ENCODE measurements at places on chromosomes 5 and 9. TPM values are rescaled to one million over a fixed set of nuclear protein-coding genes. Genes with fewer than 3 reads are reported as not detected.

DNA sequence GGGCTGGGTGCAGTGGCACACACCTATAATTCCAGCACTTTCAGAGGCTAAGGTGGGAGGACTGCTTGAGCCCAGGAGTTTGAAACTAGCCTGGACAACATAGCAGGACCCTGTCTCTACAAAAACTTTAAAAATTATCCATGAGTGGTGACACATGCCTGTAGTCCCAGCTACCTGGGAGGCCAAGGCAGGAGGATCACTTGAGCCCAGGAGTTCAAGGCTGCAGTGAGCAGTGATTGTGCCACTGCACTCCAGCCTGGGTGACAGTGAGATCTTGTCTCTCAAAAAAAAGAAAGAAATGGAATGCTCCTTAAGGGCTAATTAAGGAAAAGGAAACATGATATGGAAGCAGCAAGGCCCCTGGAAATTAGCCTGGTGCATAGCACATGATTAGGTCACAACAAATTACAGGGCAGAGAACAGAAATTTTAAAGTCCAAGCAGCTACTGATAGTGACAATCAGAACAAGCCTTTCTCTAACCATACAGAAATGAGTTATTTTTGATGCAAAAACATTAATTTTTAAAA is 19.5 kb downstream of the ANKH start:
- DNase-seq: no peak

DNA sequence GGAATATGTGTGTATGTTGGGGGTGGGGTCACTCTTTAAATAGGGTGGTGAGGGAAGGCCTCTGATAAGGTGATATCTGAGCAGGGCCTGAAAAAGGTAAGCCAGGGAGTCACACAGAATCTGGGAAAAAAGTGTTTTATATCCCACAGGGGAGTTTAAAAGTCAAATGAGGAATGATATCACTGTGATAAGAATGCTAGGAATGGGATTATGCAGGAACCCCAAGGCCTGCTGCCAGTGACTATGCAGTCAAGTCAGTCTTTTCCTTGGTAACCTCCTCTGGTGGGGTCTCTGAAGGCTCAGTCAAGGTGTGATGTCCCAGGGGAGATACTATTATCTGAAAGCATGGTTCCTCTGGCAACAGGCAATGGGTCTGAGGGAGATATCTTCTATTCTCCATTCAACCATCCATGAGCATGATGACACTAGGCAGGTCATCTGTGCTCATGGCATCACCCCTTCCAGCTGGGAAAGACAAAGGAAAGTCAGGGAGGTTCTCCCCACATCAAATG is 53.5 kb downstream of the GRIA1 start:
- DNase-seq: no peak

DNA sequence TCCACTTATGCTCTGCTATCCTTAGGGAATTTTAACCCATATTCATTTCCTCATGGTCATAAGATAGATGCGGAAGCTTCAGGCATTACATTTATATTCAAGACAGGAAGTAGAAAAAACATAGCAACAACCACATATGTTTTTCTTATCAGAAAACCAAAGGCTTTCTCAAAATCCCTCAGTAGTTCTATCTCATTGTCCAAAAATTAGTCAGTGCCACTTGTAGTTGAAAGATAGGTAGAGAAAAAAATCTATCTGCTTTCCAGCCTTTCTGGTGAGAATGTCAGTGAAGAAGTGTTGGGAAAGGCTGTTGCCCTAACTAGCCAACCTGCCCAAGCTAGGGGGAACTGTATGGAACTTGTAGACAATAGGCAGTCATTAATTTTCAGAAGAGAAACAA is 23.5 kb upstream of the MOCS2 start:
- no peak for DNase-seq

KIF20A gene
- 82.9 TPM for total RNA-seq

DNA sequence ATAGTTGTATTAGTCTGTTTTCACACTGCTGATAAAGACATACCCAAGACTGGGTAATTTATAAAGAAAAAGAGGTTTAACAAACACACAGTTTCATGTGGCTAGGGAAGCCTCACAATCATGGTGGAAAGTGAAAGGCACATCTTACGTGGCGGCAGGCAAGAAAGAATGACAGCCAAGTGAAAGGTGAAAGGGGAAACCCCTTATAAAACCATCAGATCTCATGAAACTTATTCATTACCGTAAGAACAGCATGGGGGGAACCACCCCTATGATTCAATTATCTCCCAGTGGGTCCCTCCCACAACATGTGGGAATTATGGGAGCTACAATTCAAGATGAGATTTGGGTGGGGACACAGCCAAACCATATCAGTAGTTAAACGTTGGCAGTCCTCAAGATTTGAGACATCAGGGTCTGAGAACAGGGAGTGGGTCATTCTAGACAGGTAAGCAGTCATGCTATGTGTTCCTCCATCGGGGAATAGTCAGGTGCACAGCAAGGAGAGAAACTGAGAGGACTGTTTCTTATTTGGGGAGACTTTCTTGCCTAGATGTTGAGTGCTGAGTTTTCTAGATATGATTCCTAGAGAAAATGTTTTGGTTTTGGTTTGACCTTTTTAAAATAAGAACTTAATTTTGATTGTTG is 45.8 kb upstream of the ENTREP1 start:
- DNase-seq: no peak

All from epithelial cell of proximal tubule (primary cell).